ENCODE measurements at places on chromosomes 11 and 22.
A peak's percentile ranks its signal among the peaks of the same experiment; 100 is the strongest.

- no peak for DNase-seq
Measured at GRCh38 chr11:18527512-18527911, 770 bp upstream of the TSG101 start.

DNA sequence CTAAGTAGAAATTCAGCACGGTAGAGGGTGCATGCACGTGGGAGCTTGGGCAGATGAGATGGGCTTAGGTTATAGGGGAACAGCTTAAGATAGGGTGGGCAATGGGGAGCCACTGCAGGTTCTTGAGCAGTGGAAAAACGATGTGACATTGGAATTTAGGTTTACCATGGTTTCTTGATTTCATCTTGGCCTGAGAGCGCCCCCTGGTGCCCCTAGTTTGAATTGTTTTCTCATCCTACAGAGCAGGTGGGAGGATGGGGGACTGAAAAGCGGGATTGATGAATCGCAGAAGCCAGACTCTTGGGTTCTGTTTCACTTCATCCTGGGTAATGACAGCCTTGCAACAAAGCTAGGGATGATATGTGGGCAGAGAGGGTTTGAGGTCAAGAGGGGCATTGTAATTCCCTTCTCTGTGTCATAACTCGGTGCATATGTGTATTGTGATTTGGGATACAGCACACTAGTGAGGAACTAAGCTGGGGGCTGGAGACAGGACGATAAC, 6.7 kb upstream of the MCAM start:
- DNase-seq: peak; percentile 67

DNA sequence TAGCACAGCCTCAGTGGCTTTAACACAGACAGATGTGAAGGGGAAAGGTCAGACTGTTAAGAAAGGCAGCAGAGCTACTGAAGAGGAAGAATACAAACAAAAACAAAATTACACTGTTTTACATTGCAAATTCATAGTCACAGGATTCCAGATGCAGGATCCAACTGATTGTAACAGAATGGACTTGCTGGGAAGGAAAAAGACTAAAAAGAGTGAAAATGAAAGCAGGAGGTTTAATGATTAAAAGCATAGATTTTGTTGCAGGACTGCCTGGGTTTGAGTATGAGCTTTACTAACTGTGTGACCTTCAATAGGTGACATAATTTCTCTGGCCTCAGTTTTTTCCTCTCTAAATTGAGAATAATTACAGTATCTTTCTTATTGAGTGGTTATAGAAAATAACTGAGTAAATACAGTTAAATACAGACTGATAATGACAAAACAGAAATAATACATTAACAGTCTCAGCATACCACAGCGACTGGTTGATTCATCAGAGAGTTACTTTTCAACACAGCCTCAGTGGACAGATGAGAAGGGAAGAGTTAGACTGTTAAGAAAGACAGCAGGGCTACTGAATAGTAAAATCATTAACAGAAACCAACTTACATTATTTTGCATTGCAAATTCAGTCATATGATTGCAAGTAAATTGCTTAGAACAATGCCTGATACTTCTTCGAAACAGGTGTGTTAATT, 704.2 kb upstream of the TENM4 start:
- DNase-seq: no peak

DNA sequence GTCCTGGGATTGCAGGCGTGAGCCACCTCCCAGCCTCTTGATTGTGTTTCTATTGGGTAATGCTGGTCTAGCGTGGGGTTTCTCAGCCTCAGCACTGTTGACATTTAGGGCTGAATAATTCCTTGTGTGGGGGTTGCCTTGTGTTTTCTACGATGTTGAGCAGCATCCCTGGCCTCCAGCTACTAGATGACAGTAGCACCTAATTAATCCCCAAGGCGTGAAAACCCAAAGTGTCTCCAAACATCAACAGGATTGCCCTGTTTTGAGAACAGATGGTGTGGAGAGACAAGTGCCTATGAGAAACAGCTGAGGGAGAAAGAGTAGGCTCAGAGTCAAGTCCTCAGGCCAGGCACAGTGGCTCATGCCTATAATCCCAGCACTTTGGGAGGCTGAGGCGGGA, 67.2 kb downstream of the SGSM1 start:
- DNase-seq: no peak

All from NCI-H1092 (cell line).